ENCODE measurements at places on chromosomes 12 and 14.

GRCh38 chr12:93612776-93613175 lies 40.3 kb downstream of the SOCS2 start:
- DNase-seq, result no peak

- no peak for DNase-seq
Observed at GRCh38 chr12:3755898-3756297, 3.0 kb upstream of the CRACR2A start.

GRCh38 chr14:60658909-60659585 lies 9.8 kb upstream of the SIX1 start:
- DNase-seq, result peak; percentile 99

DNA sequence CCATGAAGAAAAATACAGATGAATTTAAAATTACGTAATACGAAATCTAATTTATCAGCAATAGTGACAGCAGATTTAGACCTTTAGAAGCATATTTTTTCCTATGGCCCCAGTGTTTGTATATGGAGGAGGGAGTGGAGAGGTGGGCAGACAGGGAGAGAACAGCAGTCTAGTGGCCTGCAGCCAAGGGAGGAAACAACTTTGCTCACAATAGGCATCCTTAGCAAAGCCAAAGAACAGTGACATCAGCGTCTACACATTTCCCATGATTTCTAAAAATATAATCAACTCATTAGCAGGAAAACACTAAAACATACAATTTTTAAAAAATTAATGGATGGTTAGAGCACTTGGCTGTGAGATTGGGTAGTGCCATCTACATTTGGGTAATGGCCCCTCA lies 622.6 kb upstream of the ATP2B1 start:
- DNase-seq, result no peak

DNA sequence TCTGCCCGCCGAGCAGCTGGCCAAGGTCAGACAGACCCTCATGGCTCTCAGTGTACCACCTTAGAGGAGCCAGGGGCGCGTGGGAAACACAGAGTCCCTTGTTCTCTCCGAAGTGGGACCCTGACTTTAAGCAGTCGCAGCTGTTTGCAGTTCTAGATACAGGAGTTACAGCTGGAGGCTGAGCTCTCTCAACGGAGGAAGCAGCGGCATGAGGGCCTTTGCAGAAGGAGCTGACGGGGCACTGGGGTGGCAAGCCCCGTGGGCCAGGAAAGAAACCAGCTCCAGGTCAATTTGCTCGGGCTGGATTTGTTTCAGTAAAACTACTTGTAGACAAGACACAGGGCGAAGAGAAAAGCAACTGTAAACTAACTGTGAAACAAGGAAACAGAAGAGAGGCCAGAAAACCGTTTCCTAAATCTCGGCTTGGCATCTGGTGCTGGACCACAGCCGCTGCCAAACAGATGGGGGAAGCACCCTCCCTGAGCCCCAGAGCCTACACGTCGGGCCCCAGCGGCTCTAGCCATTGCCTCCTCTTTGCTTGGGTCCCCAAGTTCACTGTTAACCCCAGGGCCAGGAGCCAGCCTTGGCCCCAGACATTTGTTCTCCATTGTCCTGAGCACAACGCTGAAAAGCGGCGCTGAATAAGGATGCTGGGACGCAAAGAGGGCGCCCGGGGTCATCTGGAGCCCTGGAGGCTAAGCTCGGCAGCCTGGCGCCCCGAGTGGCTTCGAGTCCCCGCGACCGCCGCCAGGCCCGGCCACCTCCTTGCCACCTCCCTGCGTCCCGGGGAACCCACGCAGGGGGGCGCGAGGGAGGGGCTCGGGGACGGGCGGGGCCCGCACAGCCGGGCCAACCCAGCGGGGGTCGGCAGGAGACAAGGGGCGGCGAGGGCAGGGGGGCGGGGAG lies 914 bp upstream of the PACS2 start:
- no peak for DNase-seq

DNA sequence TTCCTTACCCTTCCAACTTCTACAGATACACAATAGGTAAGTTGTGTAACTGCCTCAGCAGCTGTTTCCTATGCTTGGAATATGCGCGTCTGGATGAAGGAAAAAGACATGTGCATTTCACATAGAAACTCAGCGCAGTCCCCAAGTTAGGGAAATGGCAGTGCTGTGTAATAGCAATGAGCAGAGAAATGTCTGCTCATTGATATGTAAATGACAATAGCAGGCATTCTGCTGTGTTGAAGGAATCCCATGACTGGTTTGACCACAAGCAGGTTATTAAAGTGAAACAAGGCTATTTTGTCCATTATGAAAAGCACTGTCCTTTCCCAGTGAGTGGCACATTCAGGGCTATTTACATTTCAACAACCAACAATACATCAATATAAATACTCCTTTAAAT lies 106.6 kb downstream of the BTG1 start:
- DNase-seq, result no peak

DNA sequence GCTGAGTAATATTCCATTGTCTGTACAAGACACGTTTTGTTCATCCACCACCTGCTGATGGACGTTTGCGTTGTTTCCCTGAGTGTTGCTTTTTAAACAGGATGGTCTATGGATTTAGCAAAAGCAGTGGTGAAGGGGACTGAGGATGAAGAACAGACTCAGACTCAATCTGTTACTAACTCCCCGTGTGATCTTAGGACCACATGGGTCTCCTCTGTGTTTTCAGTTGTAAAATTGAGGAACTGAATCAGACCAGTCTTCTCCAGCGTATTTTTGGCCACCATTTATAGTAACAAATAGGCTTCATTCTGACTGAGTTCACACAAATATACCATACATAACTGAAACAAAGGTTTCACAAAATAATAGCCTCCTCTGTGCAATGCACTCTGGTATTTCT lies 85.6 kb downstream of the FOXN3 start:
- DNase-seq, result no peak

GRCh38 chr12:57498132-57498502 lies 10.2 kb downstream of the MARS1 start:
- DNase-seq, result no peak

DNA sequence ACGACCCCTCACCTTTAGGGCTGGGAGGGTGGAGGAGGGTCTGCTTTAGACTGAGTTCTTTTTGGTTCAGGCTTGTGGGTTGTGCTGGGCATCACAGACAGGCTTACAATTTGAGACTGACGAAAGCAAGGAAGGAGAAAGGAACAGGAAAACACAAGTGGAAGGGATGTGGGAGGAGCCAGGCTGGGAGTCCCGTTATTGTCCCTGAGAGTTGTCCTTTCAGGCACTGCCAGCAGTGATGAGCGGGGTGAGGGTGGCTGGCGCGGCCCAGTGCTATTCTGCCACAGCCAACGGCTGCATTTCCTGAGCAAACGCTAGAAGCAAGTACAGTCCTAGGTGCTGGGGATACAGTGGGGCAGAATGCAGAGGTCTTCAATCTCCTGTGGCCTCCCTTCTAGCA lies 29.2 kb upstream of the TSPAN9 start:
- no peak for DNase-seq

- no peak for DNase-seq
Observed at GRCh38 chr12:123767613-123768012, 5.5 kb downstream of the DNAH10 start.

DNA sequence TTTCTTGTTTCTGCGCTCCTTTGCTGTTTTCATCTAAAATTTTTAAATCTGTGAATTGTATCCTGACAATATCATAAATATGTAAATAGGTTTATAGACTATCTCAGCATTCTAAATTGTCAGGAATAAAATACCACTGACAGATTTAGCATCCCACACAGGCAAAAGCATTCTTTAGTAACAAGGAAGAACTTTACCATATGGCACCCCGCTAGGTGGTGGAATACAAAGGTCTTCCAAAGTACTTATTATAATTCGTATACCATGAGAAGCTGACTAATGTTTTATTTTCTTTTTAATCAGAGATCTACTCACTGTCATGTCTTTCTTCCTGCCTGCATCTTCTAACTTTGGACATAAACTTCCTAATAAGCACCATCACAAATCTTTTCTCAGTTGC lies 328.8 kb upstream of the NOVA1 start:
- no peak for DNase-seq

DNA sequence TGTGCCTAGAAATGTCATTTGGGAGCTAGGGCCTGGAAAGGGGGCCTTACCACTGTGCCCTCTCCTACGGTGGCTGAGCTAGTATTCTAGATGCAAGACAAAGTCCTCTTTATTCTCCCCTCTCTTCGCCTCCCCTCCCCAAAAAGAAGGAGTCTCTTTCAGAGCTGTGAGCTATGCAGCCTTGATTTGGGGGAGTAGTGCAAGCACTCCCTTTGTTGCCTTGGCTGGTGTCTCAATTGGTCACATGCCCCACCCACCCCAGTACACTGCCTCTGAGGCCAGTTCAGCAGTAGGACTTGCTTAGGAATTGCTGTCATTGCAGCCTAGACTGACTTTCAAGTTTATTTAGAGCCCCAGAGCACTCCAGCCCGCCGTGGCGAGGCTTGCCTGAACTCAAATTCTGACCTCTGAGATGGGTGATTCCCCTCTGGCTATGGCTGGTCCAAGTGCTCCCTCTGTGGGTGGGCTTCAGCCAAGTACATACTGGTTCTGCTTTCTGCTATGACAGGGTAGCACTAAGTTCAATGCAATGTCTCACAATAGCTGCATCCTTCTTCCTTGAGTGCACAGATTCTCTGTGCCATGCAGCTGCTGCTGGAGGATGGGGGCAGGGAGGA lies 37.0 kb upstream of the FBXO33 start:
- DNase-seq, result no peak

DNA sequence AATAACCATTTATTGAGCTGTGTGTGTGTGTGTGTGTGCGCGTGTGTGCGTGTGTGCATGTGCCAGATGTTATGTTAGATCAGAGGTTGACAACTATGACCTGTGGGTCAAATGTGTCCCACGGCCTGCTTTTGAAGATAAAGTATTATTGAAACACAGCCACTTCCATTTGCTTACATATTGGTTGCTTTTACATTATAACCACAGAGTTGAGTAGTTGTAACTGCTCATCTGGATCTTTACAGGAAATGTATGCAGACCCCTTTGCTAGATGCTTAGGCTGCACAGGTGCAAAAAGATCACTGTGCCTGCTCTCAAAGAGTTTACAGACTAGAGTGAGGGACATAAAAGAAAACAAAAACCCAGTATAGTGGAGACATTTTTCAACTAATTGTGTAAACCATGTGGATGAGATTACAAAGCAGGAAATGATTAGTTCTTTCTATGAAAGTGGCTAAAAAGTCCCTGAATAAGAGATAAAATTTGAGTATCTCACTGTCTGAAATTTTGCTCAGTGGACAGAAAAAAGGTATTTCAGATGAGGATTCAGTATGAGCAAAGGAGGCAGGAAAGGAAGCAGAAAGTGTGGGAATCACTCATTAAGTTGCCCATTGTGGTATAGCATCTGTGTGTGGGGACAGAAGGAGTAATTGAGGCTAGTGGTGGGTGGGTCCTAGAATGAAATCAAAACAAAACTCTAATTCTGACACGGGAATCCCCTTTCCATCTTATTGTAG lies 188.4 kb downstream of the PAH start:
- no peak for DNase-seq

GRCh38 chr14:106790189-106791036 lies 1264.0 kb downstream of the TMEM121 start:
- no peak for DNase-seq

DNA sequence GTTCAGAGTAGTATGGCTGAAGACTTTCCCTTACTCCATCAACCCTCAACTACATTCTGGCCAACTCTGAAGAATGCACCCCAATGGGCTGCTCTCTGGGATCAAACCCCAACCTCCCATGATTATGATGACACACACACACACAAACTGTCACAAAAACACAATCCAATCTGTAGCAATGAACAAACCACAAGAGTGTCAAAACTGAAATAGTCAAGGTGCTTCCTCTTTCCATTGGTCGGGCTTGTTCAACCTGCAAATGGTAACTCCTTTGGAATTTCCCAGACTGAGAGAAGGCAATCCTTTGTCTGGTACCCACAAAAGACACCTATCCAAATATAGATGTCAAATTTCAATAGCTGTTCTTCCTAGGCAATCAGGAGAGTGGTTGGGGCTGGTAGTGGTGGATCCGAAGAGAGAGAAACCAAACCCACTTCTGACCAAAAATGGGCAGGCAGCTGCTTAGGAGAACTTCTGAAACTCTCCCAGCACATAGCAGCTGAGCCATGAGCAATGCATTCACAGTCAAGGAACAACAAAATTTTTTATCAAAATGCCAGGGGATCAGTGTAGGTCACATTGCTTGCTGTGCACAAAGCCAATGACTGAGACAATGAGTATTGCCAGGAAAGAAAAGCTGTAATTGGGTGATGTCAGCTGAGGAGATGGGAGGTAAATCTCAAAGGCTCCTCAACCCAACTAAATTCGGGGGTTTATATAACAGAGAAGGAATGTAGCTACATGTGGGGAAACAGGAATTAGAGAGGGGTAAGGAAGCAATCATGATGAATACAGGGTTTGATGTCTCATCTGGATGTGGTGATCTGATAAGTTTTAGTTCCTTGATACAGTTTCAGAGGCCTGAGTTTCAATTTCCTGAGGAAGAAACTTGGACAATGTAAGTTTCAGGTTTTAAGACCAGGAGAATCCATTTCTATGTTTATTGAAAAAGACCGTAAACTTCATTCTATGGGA lies 191.4 kb downstream of the KITLG start:
- no peak for DNase-seq

GRCh38 chr14:104887623-104888488 lies 22.8 kb downstream of the CEP170B start:
- DNase-seq, result no peak

DNA sequence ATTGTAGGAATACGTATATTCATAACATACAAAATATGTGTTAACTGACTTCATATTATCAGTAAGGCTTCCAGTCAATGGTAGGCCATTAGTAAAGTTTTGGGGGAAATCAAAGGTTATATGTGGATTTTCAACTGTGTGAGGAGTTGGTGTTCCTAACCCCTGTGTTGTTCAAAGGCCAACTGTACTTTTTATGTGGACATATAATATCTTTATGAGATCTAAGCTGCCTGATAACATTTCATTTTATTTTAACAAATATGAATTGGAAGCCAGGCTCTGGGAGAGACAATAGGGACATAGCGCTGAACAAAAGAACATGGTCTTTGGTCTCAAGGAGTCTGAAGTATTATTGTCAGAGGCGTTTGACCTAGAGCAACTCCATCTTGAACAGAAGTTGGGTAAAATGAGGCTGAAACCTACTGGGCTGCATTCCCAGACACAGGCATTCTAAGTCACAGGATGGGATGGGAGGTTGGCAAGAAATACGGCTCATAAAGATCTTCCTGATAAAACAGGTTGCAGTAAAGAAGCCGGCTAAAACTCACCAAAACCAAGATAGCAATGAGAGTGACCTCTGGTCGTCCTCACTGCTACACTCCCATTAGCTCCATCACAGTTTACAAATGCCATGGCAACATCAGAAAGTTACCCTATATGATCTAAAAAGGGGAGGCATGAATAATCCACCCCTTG lies 147.2 kb downstream of the KSR2 start:
- no peak for DNase-seq

- no peak for DNase-seq
Observed at GRCh38 chr14:50353126-50353525, 41.0 kb downstream of the DMAC2L start.

GRCh38 chr12:102481705-102482425 lies 1.5 kb upstream of the IGF1 start:
- no peak for DNase-seq

Measured in NCI-H524 treated with DMSO at 0.1 percent for 48 hours (cell line).